DND-41 (cell line): ENCODE measurements at places on chromosomes 11 and 22.

DNA sequence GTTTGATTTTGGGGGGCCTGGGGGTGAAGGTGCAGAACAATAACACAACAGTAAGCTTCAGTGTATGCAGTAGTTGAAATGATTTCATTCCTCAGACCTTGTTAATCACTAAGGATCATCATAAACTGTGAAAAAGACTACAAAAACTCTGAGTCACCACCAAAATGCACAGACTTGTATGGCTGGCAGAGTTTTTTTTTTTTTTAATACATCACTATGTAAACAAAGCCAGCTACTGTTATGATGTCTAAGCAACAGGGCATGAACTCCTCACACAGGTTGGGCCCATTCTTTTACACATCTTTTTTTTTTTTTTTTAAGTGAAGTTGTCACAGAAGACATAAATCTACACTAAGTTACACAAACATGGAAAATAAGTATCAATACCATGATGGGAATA, 311.9 kb downstream of the GUCY1A2 start:
- DNase-seq: no peak
- no peaks in the 10 kb centered on the region for H3K27me3 ChIP-seq
- no peaks in the 10 kb centered on the region for H3K36me3 ChIP-seq
- no peak overlapping the region for H3K27ac ChIP-seq

DNA sequence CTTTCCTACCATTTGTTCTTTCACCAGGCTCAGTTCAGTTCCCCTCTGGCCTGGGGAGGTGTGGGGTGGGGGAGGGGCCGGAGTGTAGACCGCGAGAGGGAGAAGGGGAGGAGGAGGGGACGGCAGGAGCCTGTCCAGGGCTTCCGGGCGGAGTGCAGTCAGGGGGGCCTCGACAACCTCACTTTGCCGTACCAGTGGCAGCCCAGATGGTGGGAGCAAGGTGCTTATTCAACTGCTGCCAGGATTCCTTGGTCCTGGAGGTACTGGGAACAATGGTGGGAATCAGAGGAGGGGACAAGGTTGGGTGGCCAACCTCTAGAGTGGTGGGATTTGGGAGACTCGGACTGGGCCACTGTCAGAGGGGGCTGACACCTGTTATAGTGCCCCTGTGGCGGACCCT, 1.2 kb downstream of the BACE1 start:
- no peak overlapping the region for H3K27ac ChIP-seq
- no peak for DNase-seq
- H3K36me3 ChIP-seq: no peaks in the 10 kb centered on the region
- peaks cover 59% of the 10 kb centered on the region for H3K27me3 ChIP-seq
- H3K4me1 ChIP-seq: peaks cover 10% of the 10 kb centered on the region

DNA sequence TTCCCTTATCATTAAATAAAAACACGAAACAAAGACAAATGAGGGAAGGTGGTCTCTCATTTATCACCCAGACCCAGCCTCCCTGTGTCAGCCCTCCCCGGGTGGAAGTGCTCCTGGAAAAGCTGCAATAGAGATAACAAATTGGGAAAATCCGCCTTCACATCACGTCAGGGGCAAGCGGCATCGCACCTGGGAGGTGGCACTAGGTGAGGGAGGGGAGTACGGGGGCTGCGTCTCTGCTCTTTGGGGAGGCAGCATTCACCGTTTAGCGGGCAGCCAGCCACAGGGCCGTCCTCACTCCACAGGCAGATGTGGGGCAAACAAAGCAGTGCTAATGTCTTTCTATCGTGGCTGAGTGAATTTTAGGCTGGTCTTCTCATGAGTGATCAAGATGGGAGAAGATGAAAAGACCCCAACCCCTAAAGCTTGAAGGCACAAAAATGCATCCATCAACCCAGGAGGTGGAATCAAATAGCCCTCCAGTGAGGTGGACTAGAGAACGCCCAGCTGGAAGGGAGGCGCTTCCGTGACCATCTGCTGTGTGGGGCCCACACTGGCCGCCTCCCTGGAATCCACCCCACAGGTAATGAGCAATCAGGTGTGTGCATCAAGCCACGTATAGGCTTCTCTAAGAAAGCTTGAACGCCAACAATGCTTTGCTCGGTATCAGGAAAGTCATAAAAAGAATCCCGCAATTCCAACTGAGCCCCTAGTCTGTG, 629.5 kb downstream of the BRD1 start:
- H3K27ac ChIP-seq: no peak overlapping the region
- no peak for DNase-seq
- no peak overlapping the region for H3K4me3 ChIP-seq
- H3K36me3 ChIP-seq: no peaks in the 10 kb centered on the region
- no peaks in the 10 kb centered on the region for H3K4me1 ChIP-seq

- H3K36me3 ChIP-seq: no peaks in the 10 kb centered on the region
- H3K4me1 ChIP-seq: peaks cover 20% of the 10 kb centered on the region
- peaks cover 80% of the 10 kb centered on the region for H3K27me3 ChIP-seq
- H3K4me3 ChIP-seq: no peak overlapping the region
- H3K27ac ChIP-seq: no peak overlapping the region
These were observed 79.4 kb downstream of the PRR5L start for GRCh38 chr11:36375353-36376008.

GRCh38 chr22:49300241-49300640, 527.4 kb downstream of the BRD1 start:
- no peak for DNase-seq
- no peaks in the 10 kb centered on the region for H3K4me1 ChIP-seq
- no peaks in the 10 kb centered on the region for H3K27me3 ChIP-seq
- H3K36me3 ChIP-seq: no peaks in the 10 kb centered on the region
